ENCODE measurements at places on chromosomes 12 and 14.

GRCh38 chr12:53795927-53796326 lies 44.1 kb upstream of the CISTR start:
- DNase-seq = no peak

DNA sequence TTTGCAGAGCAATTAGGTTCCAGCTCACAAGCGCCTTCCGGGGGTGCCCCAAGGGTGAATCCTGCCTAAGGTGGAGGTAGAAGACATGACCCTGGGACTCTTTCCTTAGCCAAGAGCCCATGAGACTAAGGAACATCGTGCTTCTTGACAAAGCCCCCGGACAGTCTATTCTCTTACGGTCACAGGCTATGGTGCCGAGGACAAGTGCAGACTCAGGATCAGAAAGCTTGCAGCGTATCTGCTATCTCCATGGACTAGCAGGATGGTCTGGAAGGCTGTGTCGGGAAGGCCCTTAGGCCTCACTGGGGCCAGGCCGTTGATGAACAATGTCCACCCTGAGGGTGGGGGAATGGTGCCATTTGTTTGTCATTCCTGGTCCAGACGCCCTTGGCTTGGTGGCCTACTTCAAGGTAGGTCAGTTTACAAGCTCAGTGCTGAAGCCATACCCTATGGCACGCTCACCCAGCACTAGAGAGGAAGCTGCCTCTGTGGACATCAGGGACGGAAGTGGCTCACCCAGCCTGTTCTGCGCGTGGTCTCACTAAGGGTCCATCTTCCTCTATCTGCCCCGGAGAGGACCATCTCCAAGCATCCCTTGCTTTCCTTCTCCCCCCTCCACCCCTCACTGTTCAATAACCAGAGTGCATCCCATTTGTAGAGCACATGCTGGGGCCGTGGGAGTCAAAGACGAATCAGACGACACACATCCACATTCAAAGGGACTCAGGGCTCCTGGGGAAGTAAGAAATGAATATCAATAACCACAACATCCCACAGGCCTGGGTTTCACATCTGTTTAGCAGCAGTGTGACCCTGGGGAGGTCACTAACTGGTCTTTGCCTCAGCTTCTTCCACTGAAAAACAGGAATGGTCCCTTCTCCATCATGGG lies 45.0 kb upstream of the IQSEC3 start:
- no peak for DNase-seq

DNA sequence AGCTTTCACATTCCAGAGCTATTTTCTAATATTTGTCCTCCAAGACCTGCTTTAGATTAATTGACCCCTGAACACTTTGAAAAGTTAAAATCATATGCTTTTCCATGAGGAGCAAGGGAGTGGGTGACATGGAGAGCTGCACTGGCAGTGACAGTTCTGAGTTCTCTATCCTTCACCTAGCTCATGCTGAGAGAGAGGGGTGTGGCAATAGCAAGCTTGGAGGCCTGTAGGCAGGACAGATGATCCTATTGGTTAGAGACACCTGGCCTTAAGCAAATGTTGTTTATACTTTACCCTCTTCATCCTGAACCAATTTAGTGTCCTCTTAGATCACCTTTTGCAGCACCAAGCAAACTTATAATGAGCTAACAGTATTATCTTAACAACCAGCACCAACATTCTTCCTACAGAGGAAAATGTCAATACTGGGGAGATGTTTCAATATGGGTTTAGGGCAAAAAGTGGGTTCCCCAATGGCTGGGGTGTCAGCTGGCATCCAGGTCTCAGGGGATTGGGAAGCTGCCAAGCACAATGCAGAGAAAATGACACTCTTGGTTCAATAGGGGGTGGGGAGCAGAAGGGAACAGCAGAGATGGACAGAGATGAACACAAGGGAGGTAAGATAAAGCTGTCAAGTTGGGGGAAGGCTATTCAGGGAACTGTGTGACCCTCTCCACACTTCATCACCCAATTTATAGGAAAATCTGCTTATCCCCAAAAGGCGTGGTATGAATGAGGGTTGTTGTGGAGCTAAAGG lies 37.0 kb upstream of the PPM1H start:
- no peak for DNase-seq

- DNase-seq = no peak
Observed at GRCh38 chr12:76156726-76157125, 72.2 kb upstream of the NAP1L1 start.

DNA sequence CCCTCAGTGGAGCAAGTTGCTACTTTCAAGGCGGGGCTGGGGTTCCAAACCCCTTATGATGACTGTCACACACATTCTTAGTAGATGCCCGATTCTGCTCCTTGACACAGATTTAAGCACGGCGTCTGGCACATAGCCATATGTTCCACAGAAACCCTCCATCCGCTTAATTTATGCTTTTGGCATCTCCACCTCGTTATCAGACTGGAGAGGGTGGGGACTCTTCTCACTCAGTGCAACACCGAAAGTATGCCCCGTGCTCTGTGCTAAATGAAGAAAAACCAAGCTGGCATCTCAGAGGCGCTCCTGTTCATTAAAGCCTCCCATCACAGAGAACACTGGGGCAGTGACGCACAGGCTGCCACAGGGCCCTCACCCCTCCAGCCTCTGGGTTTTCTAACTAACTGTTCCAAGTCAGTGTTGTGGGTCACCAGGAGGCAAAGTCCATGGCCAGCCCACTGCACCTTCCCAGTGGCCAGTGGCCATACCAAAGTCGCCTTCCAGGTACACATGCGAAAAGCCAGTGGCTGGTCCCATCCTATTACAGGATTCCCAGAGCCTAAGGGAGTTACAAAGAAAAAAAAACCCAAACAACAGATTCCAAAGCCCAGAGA lies 27.3 kb downstream of the CCDC88C start:
- no peak for DNase-seq
